Mucosa of descending colon (tissue), 3 donors: ENCODE measurements at places on chromosomes 2 and 18. TPM values are rescaled to one million over a fixed set of nuclear protein-coding genes. Genes with fewer than 3 reads are reported as not detected.

GRCh38 chr2:136408795-136409194, 290.8 kb upstream of the CXCR4 start:
- no peak for DNase-seq

GRCh38 chr2:234528410-234529148, 31.7 kb upstream of the ARL4C start:
- DNase-seq, result no peak

DNA sequence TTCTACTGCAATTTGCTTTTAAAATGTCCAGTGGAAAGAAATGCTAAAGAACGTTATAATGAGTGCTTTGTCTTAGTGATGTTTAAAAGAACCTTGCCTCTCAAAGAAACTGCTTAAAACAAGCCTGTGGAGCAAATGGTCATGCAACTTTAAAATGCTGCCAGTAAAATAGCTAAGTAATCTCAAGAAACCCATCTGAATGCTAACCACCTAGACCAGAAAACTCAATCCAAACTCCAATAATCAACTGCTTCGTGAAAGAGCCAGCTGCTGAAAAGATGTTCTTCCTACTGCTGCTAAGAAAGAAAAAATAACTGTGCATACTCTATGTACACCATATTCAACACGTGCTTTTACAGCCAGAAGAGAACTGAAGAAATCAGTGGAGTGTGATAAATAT, 145.6 kb downstream of the PDE1A start:
- no peak for DNase-seq

GRCh38 chr2:117832905-117833613, 18.6 kb downstream of the DDX18 start:
- peak; percentile 4 for DNase-seq

DNA sequence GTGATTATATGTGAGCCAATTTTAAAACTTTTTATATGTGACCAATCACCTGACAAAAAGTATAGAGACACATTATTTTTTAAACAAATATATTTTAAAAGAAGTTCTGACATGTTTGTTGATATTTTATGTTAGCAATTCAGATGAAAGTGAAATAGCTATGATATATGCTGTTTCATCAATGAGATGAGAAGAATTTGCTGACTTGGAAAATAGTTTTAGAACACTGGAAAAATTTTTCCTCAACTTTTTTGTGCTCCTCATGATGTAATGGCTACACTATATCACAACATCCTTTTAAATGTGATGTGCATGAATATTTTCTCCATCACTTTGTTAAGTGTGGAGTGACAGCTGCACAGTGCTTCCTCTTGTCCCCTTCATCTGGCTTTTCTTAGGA, 434.0 kb downstream of the PLCL1 start:
- no peak for DNase-seq

- no peak for DNase-seq
Measured at GRCh38 chr2:133766164-133766832, 198.0 kb upstream of the NCKAP5 start.

DNA sequence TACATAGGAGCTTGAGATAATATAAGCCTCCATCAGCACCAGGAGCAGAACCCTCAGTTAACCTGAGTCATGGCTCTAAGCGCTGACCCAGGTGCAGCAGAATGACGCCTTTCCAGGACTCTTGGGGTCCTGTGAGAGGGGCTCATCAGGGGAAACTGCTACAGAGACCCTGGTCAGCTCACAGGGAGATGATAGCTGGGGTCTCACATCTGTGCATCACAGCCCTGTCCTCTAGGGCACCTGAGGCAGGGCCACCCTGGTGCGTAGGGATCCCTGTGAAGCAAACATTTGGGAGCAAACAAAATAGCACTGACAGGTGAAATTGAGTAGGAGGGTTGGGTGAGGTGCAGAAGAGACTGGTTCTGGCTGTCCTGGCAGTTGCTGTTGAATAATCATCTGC, 219.2 kb downstream of the SH3RF3 start:
- DNase-seq, result no peak

DNA sequence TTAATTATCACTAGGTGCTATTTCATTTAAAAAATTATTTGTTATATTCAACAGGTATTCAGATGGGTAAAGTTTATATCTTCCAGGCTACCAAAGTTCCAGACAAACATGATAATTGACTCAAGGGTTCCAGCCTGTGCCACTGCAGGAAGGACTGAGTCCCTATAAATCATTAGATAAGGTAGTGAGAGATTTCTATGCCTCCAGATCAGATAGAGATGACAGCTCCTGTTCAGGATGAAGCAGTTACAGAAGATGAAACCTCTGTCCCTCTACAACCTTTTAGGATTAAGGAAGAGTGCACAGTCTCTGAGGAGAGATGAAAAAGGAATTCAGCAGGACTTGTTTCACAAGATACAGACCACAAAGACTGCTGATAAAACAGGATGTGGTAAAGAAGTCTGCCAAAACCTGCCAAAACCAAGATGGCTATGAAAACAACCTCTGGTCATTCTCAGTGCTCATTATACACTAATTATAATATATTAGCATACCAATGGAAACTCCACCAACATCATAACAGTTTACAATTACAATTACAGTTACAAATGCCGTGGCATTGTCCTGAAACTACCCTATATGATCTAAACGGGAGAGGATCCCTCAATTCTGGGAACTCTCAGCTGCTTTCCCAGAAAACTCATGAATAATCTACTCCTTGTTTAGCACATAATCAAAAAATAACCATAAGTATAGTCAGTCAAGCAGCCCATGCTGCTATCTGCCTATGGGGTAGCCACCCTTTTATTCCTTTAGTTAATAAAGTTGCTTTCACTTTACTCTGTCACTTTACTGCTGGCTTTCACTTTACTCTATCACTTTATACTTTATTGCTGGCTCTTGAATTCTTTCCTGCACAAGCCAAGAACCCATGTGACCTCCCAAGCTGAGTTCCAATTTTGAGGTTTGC, 288.5 kb downstream of the PDE11A start:
- DNase-seq, result no peak

DNA sequence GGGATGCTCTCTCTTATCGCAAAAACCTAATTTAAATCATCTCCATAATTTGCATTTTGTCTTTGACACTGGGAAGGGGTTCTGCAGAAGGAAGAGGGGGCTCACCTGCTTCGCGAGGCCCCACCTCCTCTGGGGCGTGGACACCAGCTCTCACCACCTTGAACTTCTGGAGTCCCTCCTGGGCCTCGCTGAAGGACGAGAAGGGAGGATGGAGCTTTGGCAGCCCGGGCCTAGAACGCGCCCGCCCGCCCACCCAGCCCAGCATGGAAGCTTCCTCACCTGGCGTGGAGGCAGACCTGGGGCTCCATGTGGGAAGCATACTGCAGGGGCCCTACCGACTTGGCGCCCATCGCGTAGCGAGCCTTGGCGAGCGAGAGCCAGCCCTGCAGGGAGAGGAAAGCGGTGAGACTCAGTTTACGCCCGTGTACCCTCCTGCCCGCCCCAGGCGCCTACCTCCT, 1.1 kb upstream of the IMP4 start:
- no peak for DNase-seq

- DNase-seq, result no peak
Measured at GRCh38 chr18:50614838-50615237, 55.0 kb downstream of the MAPK4 start.

DNA sequence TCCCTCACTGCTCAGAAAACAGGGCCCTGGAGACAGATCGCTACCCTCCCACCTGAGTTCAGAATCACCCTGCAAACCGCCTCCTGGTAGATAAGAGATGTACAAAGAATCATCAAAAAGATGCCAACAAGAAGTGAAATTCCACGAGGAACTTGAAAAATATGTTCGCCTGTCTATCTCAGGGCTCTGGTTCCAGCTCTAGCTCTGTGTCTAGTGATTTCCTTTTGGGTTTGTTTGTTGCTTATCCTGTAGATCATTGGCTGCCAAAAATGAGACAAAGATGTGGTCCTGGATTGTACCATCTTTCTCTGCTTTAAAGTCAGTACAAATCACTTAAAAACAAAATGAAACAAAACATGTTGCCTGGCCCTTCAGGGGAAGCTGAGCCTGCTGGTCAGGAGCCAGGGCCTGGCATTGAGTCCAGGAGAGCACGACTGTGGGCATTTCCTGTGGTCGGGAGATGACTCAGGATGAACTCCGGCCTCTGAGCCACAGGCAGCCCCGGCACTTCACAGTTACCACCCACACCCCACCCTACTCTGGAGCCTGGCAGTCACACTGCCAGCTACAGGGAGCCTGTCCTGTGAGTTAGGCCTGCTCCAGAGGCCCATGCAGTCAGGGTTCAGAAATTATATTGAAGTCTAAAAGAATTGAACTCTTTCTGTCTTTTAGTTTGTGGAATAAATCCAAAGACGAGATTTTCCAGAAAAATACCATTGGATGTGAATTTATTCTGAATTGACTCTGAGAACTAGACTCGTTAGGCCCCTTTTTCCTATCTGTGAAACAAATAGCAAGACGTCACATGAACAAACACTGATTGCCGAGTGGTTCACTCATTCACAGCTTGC, 8.0 kb upstream of the ITGB6 start:
- DNase-seq, result peak; percentile 88

CAVIN2 gene
- total RNA-seq, result 13.7 TPM

FBXO36 gene
- 1.6 TPM for total RNA-seq

CTAGE1 gene
- total RNA-seq, result not detected

SYT4 gene
- 0.38 TPM for total RNA-seq
